ENCODE measurements at places on chromosomes 12 and 14. TPM values are rescaled to one million over a fixed set of nuclear protein-coding genes. Genes with fewer than 3 reads are reported as not detected.
A peak's percentile ranks its signal among the peaks of the same experiment; 100 is the strongest.

DNA sequence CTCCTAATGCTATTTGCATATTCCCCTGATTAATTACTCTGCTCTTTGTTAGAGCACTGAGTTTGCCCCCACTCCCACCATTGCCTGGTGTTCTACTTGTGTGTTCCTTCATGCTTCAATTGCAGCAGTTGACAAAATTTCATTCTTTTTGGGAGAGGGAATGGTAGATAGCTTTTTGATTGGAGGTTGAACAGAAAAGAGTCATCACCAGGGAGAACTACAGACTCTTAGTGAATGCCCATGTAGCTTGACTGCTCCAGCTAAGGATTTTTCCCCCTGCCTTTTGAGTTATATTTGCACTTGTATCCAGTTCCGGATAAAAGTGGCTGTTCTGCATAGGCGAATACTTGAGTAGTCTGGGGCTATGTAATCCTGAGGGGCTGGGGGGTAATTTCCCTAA, 183.9 kb downstream of the ETNK1 start:
- H3K27me3 ChIP-seq = no peaks in the 10 kb centered on the region
- no peak for DNase-seq
- H3K36me3 ChIP-seq = no peaks in the 10 kb centered on the region
- H3K4me3 ChIP-seq = no peak overlapping the region

The PRIM1 gene
- 1.4 TPM for total RNA-seq

DNA sequence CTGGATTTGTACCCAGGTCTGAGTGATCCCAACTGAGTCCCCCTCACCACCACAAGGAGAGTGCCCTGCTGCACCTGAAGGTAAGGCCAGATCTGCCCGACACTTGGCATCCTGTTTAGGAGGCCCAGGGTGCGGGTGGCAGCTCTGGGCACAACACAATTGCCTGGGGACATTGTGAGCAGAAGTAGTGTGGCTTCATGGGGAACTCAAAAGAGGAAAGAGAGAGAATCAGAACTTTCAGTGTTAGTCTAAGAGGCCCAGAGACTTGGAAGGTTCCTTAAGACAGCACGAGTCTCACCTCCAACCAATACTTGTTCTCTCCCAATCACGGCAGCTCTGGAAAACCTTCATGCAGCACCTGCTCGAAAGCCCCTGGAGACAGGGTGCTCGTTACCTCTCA, 6.6 kb upstream of the SLC8B1 start:
- no peak overlapping the region for H3K4me3 ChIP-seq
- no peaks in the 10 kb centered on the region for H3K4me1 ChIP-seq
- no peak overlapping the region for H3K27ac ChIP-seq
- no peaks in the 10 kb centered on the region for H3K27me3 ChIP-seq
- no peaks in the 10 kb centered on the region for H3K36me3 ChIP-seq

DNA sequence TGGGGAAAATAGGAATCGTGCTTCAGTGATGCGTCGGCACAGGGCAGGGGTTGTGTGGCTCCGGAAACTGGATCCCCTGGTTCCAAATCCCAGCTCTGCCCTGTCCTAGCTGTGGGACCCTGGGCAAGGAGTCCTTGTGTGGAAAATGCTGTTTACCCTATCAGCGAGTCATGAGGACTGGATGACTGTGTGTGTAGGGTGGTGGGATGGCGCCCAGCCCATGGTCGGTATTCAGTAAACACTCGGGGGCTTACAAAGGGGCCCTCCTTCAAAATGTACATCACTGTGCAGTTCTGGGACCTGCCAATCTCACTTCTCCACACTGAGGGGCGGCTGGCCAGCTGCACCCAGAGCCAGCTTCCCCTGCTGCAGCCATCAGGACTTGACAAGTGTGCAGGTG, 24.4 kb downstream of the BRI3BP start:
- no peaks in the 10 kb centered on the region for H3K4me1 ChIP-seq
- H3K27ac ChIP-seq = no peak overlapping the region
- DNase-seq = no peak

DNA sequence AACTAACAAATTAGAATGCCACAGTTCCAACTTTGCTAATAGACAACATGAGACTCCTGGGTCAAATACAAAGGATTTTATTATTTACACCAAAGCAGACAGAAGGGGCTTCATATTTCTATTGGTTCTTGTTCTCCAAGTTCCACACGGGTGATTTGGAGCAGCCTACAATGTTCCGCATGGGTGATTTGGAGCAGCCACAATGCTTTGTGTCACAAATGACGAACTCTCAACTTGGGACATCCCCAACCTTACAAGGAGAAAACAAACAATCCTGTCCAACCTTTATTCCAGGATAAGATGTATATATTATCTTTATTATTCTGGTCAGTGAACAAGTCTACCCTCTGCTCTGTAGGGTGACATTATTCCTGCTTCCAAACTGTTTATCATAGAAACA, 694.3 kb upstream of the MGAT4C start:
- H3K4me3 ChIP-seq = no peak overlapping the region
- H3K27me3 ChIP-seq = no peaks in the 10 kb centered on the region
- no peaks in the 10 kb centered on the region for H3K4me1 ChIP-seq
- H3K36me3 ChIP-seq = no peaks in the 10 kb centered on the region
- no peak for DNase-seq

The CMTM5 gene
- total RNA-seq = 1.1 TPM

The DIO3 gene
- not detected for total RNA-seq

- H3K4me3 ChIP-seq = no peak overlapping the region
- peaks cover 5% of the 10 kb centered on the region for H3K4me1 ChIP-seq
- no peak overlapping the region for H3K27ac ChIP-seq
- no peak for DNase-seq
Observed at GRCh38 chr12:82651489-82651888, 35.2 kb upstream of the TMTC2 start.

The CSAD gene
- 31.9 TPM for total RNA-seq

GRCh38 chr12:116563262-116563661, 4.1 kb downstream of the MAP1LC3B2 start:
- no peak overlapping the region for H3K4me3 ChIP-seq
- no peaks in the 10 kb centered on the region for H3K36me3 ChIP-seq
- H3K27ac ChIP-seq = no peak overlapping the region

The SLCO1B1 gene
- not detected for total RNA-seq

The ALX1 gene
- total RNA-seq = not detected

The L3HYPDH gene
- total RNA-seq = 24.5 TPM

DNA sequence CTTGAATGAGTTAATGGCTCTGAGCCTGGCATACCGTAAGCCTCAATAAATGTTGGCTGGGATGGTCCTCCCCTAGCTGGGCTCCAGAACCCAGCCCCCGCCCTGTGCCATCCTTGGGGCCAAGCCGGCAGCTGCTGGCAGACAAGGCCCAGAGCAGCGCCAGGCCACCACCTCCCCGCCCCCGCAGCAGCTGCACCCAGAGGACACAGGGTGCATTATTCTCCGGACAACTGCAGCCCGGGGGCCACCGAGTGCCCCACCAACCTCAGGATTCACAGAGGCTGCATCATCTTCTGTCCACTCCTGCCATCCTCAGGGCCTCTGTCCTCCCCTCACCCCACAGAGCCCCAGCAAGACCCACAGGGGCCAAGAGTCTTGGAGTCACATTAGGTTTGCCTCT, 92.7 kb downstream of the NCOR2 start:
- no peak overlapping the region for H3K4me3 ChIP-seq
- peaks cover 27% of the 10 kb centered on the region for H3K36me3 ChIP-seq
- no peaks in the 10 kb centered on the region for H3K27me3 ChIP-seq
- no peak for DNase-seq
- H3K27ac ChIP-seq = peak overlapping the region; percentile 42
- peaks cover 11% of the 10 kb centered on the region for H3K4me1 ChIP-seq

The OR6C2 gene
- total RNA-seq = 0.60 TPM

The EML1 gene
- 23.2 TPM for total RNA-seq

DNA sequence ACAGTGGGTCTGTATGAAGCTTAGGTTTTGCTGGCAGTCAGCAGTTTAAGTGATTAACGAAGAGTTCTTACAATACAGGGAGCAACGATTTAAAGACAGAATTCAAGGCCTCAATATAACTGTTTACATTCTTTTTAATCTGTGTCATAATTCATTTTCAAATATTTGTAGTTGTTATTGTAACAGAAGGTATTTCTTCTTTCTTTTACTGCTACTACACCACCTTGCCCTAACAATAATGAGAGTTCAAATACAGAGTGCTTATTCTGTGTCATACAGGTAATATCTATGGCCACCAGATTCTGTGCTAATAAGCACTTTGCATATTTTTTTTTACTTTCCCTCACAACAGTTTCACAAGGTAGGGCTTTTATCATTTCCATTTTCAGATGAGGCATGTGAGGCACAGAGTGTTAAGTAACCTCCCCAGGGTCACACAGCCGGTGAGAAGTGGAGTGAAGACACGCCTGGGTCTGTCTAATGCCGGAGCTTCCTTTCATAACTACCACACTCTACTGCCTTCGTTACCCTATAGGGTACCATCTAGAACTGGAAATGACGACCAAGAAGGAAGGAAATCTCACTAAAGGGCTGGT, 81.9 kb downstream of the PELI2 start:
- H3K27ac ChIP-seq = peak overlapping the region; percentile 71
- no peak overlapping the region for H3K4me3 ChIP-seq

GRCh38 chr14:51818748-51819380, 41.5 kb upstream of the GNG2 start:
- no peak overlapping the region for H3K4me3 ChIP-seq
- no peaks in the 10 kb centered on the region for H3K4me1 ChIP-seq
- H3K27me3 ChIP-seq = no peaks in the 10 kb centered on the region
- no peak for DNase-seq
- H3K36me3 ChIP-seq = no peaks in the 10 kb centered on the region

- no peaks in the 10 kb centered on the region for H3K36me3 ChIP-seq
- DNase-seq = no peak
- no peaks in the 10 kb centered on the region for H3K4me1 ChIP-seq
- H3K27me3 ChIP-seq = no peaks in the 10 kb centered on the region
- no peak overlapping the region for H3K27ac ChIP-seq
- no peak overlapping the region for H3K4me3 ChIP-seq
Observed at GRCh38 chr14:52596861-52597260, 44.2 kb downstream of the GPR137C start.

DNA sequence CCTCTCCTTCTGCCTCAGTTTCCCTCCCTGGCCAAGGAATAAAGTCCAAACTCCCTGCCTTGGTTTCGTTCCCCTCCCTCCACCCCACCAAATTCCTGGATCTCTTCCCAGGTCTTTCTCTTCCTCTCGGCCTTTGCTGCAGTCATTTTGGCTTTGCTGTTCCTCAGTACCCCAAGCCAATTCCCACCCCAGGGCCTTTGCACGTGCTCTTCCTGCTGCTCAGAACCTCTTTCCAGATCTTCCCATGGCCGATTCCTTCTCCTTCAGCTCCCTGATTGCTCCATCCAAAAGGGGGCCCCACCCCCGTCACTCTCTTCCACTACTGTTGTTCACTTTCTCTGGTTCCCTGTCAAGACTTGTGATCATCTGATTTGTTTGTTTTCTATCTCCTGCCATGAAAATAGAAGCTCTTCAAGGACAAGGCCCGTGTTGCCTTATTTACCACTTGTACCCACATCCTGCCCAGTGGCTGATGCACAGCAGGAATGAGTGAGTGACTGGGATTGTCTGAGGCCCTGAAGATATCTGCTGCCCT, 3.1 kb downstream of the HNF1A start:
- no peaks in the 10 kb centered on the region for H3K27me3 ChIP-seq
- H3K4me3 ChIP-seq = peak overlapping the region; percentile 56
- DNase-seq = no peak
- H3K36me3 ChIP-seq = no peaks in the 10 kb centered on the region
- H3K4me1 ChIP-seq = no peaks in the 10 kb centered on the region

The APOF gene
- total RNA-seq = not detected

The PSME1 gene
- 38.8 TPM for total RNA-seq

DNA sequence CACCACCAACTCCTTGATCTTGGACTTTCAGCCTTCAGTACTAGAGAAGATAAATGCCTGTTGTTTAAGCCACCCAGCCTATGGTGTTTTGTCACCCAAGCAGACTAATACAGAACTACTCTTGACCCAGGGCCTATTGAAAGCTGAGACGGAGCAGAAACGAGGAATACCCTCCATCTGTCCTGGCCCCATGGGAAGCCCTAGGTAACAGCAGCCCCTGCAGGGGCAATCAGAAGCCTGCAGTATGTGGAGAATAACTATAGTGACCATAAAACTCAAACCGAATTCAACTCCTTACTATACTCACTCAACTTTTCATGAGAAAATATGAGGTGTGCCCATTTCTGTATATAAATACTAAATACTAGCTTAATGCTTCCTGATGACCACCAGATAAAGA, 307.4 kb downstream of the NUAK1 start:
- H3K36me3 ChIP-seq = no peaks in the 10 kb centered on the region
- H3K27me3 ChIP-seq = no peaks in the 10 kb centered on the region
- no peaks in the 10 kb centered on the region for H3K4me1 ChIP-seq
- H3K27ac ChIP-seq = no peak overlapping the region
- H3K4me3 ChIP-seq = no peak overlapping the region

The CACNA1C gene
- total RNA-seq = 27.3 TPM

The PDE3A gene
- 105 TPM for total RNA-seq

All from transverse colon (tissue), 4 donors.